ENCODE measurements at places on chromosomes 3 and 15. TPM values are rescaled to one million over a fixed set of nuclear protein-coding genes. Genes with fewer than 3 reads are reported as not detected.

- no peak for DNase-seq
Measured at GRCh38 chr15:34214135-34214534, 4.2 kb upstream of the KATNBL1 start.

Gene GRAMD2A
- total RNA-seq: 1.0 TPM

Gene NEO1
- 129 TPM for total RNA-seq

DNA sequence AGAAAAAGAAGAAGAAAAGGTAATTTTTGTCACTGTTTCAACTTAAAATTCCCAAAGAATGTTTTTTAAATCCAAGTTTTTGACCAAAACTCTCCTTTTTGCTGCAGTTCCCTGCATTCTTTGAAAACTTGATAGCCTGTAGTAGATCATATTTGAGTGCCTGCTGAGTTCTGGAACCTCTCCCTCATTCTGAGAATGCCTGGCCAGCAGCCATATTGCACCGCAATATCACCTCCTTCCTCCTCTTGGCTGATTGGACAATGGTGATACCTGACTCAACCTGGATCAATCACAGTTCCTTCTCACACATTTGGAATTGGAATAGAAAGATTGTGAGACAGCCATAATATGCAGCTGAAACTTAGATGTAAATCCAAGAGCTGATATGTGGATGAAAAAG, 97.6 kb upstream of the GAP43 start:
- DNase-seq: no peak

Gene P3H2
- 39.5 TPM for total RNA-seq

DNA sequence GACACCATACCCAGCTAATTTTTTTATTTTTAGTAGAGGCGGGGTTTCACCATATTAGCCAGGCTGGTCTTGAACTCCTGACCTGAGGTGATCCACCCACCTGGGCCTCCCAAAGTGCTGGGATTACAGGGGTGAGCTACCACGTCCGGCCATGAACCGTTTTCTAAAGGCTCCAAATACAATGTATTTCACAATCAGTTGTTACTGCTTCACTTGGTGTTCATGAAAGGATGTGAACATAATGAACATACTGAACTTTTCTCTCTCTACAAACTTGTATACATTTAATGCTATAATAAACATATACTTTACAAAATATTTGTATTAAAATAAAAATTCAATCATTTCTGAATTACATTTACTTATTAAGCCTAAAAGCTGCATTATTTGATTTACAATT, 28.9 kb downstream of the TBL1XR1 start:
- no peak for DNase-seq

Gene NPAP1
- 0.06 TPM for total RNA-seq

Gene GHRL
- 1.1 TPM for total RNA-seq

DNA sequence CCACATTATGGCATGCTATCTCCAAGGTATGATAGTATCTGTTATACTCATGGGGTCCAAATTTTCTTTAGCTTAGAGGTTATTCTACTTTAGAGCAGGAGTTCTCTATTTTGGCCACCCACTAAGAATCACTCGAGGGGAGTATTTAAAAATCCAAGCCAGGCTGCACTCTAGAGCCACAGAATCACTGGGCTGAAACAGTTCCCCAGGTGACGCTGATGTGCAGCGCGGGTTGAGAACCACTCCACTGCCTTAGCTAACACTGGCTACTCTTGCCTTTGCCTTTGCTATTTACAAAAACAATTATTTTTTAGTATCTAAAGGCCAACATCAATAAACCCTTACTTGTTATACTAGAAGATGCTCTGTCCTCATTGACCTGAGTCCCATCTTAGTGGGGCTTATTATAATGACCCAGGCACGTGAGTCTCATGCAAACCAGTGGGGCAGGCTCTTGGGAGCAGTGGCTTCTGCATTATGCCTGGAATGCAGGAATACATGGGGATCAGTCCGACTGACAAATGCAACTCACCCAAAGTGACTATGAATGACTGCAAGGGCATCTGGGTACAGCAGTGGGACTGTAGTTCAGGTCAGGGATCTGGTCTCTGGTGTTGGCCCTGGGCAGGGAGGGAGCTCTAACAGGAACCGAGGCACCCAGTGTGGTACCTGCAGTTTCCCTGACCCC, 21.7 kb upstream of the CGNL1 start:
- no peak for DNase-seq

Gene PPP1R14D
- 171 TPM for total RNA-seq

- DNase-seq: no peak
Measured at GRCh38 chr15:68272721-68273271, 4.7 kb upstream of the FEM1B start.

Gene FGF7
- total RNA-seq: 11.0 TPM

DNA sequence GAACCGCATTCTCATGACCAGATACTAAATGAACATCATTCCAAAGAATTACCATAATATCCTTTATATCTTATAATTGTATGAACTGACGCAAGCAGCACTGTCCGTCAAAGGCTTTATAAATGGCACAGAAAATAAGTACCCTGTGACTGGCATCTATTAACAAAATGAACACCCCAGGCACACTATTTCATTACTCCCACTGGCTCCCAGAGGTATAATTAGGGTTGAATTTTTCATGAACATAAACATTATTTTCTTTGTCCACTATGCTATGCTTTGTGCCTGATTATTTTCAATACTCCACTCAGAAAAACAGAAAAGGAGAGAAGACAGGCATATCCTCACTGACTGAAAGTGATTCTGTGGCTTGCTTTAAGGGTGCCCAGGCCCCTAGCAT, 71.1 kb downstream of the LYZL4 start:
- no peak for DNase-seq

DNA sequence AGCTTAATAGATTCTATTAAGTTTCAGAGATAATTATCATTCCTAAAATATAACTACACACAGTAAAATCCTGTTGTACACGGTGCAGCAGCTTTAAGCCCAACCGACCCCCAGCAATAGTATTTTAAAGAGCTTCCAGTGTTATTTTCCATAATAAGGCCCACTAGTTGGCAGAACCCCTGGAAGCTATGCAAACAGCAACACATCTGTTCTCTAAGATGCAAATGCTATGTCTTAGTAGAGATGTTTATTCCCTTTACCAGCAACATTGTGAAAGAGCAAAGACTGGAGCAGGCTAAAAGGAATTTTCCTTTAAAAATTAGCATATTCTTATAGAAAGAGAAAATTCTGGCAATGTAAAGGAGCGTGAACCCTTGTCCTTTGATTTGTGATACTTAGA, 819.7 kb upstream of the ALCAM start:
- no peak for DNase-seq

Gene SLC9C1
- 0.43 TPM for total RNA-seq

- DNase-seq: no peak
Measured at GRCh38 chr3:109131276-109131675, 5.2 kb upstream of the C3orf85 start.

- DNase-seq: no peak
Measured at GRCh38 chr3:23916152-23916885, 471 bp downstream of the NKIRAS1 start.

Gene BNC1
- total RNA-seq: not detected

Gene ARRDC4
- total RNA-seq: 29.0 TPM

DNA sequence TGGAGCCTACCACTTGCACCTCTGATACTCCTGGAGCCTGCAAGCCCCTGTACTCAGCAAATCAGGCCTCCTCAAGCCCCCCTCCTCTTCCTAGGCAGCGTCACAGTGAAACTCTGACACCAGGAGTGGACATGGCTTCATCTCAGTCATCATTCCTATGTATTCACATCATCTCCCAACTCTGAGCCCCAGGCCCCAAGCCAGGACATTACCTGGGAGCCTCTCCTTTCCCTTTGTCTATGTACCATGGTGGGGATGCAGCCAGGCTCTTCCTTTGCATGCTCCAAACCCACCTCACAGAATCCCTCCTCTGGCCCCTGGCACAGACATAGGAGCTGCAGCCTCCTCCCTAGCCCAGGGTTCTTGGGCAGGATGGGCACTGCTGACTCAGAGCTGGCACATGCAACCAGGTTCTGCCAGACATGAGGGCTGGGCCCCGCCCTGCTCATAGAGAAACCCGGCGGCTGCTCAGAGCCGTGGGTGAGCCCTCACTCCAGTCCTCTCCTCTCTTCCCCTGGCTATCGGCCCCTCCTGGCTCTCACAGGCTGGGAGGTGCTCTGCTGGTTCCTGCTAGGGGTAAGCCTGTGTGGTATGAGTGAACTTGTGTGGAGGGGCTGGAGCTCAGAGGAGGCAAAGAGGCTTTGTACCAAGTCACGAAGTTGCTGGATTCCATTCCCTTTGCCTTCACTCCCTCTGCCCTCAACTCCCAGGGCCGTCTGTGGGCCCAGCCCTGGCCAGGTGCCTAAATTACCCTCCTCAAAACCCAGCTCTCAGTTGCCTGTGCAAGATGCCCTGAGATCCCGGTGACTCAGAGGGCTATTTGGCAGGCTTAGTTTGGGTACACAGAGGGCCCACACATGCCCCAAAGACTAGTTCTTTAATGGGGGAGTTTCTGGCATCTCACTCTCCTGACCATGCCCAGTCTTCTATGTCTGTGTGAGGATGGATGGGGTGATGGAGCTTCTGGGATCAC, 1.9 kb upstream of the PLCD1 start:
- peak; percentile 79 for DNase-seq

- DNase-seq: no peak
Measured at GRCh38 chr3:149009732-149010131, 18.4 kb downstream of the GYG1 start.

Gene WWTR1
- total RNA-seq: 27.2 TPM

DNA sequence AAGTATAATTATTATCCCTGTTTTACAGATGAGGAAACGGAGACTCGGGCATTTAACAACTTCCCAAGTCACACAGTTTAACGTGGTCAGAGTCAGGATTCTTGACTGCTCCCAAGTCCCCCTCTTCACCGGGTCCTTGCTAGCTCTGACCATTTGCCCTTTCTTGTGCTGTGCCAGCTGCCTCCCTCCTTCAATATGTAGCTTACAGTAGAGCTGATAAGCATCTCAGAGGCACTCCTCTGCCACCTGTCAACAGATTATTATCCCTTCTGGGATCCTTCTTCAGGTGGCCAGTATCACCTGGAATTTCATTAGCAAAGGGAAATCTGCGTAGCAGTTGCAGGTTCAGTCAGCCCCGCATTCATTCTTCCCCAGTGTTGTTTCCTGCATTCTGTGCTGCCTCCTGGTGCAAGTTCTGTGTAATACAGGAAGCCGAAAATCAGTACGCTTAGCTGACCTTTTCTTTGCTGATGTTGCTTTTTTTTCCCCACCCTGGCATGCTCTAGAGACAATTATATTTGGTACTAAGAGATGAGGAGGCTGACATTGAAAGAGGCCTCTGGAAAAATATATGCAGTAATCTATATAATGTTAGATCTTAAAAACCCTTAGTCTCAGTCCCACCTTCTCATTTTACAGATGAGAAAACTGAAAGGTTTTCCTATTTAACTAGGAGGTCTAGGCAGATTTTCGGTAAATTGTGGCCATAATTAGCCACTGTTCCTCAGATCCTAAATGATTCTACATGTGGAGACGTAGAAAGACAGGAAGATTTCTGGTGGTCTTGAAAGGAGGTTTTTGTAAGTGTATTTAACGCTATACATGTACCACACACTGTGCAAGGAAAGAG, 24.8 kb downstream of the TMOD2 start:
- DNase-seq: peak; percentile 53

Gene GPR62
- total RNA-seq: not detected

GRCh38 chr15:65421360-65422215, 1.2 kb downstream of the IGDCC4 start:
- peak; percentile 44 for DNase-seq

DNA sequence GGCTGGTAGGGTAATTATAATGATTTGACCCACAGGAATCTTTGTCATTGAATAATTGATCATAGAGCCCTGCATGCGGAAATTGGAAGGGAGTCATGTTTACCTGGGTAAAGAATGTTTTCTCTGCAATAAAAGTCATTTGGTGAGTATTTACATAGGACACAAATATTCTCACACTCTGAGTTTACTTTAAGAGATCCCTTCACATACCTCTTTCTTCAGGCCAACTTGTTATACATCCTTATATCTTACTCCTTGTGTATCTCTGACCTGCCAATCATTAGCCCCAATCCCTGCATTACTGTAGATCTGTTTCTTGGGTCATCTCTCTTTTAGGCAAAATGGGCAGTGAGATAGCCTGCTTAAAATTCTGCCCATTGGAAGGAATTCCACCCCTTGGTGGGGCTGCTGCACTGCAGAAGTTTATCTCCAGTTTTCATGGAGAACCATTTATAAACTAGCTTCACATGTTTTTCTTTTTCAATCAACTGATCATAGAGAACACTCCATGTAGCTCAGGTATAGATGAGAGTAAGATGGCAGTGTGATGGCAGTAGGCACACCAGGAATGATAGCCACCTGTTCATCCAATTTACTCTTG, 46.2 kb downstream of the ILDR1 start:
- no peak for DNase-seq

DNA sequence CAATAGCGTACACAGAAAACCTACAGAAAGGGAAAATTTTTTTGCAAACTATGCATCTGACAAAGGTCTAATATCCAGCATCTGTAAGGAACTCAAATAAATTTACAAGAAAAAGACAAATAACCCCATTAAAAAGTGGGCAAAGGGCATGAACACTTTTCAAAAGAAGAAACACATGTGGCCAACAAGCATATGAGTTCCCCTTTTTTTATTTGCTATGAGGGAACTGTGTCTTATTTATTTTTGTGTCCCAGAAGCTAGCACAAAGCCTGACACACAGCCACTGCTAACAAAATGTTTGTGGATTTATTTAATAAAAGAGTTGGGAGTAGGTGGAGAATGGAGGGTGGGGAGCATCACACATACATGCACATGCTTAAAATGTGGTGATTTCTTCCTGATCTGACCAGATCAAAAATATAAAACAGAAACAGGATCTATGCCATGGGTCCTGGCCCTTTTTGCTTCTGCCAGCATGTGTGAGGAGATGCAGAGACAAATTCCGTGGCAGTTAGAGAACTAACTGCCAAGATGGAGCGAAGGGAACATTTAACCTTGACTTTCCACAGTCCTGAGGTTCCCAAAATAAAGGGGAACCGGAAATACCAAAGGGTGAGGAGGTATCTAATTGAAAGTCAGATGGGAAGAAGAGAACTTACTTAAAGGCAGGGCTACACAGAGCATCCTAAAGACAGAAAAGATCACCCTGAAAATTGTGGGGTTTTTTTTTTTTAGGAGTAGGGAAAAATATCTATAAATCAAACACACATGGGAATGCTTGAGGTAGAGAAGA, at the start of gene TMEM202:
TSS of gene TMEM202 (plus strand) at position 510 of the 793 bp plus-strand sequence. CDS start at position 532, 22 bp downstream.
- DNase-seq: no peak

Gene AADAC
- total RNA-seq: not detected

- DNase-seq: no peak
Measured at GRCh38 chr15:62605282-62605681, 437.3 kb upstream of the TPM1 start.
